ENCODE measurements at places on chromosomes 2 and 18.

GRCh38 chr2:183112577-183112976 is 11.7 kb upstream of the NUP35 start:
- DNase-seq = no peak

DNA sequence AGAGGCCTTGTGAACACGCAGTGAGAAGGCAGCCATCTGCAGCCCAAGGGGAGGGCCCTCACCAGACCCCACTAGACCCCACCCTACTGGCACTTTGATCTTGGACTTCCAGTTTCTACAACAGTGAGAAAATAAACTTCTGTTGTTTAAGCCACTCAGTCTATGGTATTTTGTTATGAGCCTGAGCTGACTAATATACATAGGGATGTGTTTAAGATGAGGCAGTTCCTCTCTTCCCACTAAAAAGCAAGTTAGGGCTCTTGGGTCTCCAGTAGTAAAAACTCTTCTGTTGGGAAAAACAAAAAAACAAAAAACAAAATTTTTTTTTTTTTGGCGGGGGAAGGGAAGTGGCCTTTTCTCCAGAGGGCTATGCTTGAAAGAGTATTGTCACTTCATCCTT is 233.2 kb upstream of the SMAD7 start:
- DNase-seq = peak; percentile 53

GRCh38 chr2:238581126-238581525 is 154.4 kb downstream of the ASB1 start:
- peak; percentile 19 for DNase-seq

DNA sequence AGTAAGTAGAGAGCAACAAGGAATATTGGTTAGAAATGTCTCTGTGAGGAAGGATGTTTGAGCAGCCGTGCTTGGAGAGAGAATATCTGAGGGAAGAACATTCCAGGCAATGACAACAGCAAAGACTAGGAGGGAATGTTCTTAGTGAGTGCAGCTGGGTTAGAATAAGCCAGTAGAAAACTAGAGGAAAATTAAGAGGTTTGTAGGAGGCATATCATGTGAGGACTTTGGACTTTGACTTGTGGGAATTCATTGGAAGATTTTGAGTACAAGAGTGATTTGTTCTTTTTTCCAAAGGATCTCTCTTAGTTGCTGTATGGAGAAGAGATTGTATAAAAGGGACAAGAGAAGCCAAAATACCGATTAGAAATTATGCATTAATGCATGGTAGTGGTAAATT is 47.2 kb downstream of the PPM1B start:
- no peak for DNase-seq

DNA sequence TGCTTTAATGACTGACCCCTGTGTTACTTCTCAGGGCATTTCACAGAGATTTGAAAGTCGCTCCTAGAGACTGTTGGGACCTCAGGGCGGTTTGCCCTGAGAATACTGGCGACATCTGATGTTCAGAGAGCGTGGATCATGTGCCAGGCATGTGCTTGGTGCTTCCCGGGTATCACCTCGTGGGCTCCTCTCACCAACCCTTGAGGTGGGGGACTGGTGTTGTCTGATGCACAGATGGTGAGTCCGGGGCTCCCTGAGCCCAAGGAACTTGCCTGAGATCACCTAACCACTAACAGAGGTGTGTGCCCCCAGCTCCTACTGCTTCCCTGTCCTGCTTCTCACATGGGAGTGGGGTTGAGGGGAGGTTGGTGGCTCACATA is 16.2 kb downstream of the ATOH8 start:
- no peak for DNase-seq

GRCh38 chr18:10296491-10296890 is 157.9 kb upstream of the APCDD1 start:
- no peak for DNase-seq

GRCh38 chr2:44116319-44116718 is 52.4 kb upstream of the PPM1B start:
- DNase-seq = peak; percentile 32

DNA sequence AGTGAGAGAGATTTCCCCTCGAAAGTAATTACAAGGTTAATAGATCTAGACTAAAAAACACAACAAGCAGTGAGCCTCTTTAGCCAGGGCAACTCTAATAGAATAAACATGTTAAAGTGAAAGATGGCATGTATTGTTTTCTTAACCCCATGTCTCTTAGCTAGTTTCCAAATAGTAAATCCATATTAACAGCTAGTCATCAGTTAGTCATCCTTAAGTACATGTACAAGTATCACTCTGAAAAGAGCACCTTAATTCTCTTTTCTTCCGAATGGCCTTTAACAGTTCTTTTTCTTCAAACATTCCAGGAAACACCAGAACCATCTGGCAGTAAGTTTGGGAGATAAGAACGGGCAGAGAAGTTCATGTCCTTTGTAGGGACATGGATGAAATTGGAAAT is 1480.0 kb downstream of the LRP1B start:
- DNase-seq = peak; percentile 2

- DNase-seq = no peak
Measured at GRCh38 chr2:98063291-98063854, 23.6 kb upstream of the VWA3B start.

DNA sequence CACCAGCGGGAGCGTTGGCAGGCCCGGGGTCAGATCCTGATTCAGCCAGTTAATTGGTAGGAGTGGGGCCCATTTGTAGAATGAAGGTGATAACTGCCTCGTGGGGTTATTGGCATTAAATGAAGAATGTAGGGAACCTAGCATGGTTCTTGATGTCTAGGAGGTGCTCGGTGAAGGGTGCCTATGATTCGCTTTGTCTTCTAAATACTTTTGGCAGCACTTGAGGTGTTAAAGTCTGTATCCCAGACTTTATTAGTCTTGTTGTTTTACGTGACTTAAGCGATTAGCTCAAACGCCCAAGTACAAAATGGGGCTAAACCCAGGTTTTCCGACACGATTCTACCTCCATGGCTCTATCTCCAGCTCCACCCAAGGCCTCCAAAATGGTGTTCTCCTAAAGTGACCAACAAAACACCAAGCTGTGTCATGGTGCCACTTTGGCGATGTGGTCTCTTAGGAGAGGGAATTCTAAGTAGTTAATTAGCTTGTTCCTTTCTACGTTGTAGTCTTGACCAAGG is 980 bp upstream of the PPP4R1 start:
- DNase-seq = no peak

DNA sequence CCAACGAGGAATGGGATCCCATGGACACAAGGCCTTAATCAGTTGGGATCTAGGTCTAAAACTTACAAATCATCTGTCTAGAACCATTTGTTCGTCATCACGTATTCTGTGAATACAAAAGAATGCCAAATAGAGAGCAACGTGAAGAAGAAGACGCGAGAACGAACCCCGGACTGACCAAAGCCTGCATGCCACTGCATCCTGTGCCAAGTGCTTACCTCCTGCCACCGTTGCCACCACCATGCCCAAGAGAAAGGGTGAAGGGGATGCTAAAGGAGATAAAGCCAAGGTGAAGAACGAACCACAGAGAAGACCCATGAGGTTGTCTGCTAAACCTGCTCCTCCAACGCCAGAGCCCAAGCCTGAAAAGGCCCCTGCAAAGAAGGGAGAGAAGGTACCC is 30.2 kb downstream of the ITSN2 start:
- DNase-seq = no peak

- DNase-seq = peak; percentile 69
Measured at GRCh38 chr2:240060977-240061591, 7.8 kb upstream of the OR6B3 start.

- peak; percentile 73 for DNase-seq
Measured at GRCh38 chr2:231717281-231718171, 9.2 kb downstream of the PTMA start.

- no peak for DNase-seq
Measured at GRCh38 chr2:47254464-47254863, 99.4 kb upstream of the STPG4 start.

GRCh38 chr18:45689396-45689795 is 34.6 kb upstream of the SLC14A1 start:
- no peak for DNase-seq

DNA sequence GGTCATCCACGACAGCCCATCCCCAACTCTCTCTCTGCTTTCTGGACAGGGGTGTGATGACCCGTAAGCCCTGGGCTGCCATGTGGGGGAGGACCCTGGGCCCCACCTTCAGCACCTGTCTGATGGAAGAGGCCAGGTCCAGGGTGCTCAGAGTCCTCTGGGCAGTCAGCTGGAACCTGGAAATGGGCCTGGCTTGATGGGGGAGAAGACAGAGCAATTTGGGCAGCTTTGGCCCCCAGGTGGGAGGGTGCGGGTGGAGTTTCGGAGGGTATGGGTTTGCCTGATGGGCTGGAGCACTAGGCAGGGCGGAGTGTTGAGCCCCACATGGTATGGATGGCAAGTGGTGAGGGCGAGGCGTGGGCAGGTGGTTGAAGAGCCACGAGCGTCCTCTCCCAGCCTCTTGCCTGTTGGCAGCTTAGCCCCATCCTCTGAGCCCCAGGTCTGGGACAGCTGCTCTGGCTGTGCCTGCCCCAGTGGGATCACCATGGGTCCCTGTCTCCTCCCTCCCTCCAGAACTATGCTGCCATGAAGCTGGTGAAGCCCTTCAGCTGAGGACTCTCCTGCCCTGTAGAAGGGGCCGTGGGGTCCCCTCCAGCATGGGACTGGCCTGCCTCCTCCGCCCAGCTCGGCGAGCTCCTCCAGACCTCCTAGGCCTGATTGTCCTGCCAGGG is 232.7 kb downstream of the DYSF start:
- DNase-seq = no peak

DNA sequence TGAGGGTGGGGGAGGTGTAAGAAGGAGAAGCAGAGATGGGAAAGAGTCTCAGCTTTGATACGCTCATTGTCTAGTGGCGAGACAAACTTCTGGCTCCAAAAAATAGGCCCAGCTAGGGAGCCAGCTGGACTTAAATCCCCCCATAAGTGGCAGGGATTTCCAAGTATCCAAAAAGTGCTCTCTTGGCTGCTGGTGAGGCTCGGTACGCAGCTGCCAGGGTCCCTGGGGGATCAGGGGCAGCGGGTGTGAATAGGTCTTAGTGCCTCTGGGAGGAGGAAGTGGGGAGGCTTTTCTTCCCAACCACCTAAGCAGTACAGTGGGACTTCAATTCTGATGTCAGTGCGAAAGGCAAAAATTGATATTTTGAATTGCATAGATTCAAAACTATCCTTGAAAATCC is 73.5 kb downstream of the ALK start:
- DNase-seq = no peak

DNA sequence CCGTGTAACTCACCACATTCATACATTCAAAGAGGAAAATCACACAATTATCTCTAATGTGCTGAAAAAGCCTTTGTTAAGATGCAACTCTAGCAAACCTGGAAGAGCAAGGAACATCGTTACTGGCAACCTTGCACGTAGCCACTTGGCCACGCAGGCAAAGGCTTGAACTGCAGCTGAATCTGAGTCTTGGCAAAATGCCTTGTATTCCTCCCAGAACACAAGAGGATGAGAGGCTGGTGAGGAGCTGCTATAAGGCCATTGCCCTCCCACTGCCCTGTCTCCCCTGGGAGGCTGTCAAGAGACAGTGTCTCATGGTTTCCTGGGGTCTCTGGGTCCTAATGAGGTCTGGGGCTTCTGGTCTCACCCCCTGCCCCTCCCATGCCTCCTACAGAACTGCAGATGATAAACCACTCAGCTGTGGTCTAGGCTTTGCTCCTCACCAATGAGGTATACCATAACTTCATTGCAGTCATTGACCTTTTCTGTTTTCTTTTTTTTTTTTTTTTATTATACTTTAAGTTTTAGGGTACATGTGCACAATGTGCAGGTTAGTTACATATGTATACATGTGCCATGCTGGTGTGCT is 141.4 kb downstream of the SPP2 start:
- DNase-seq = no peak

- DNase-seq = no peak
Measured at GRCh38 chr2:45074713-45075112, 65.5 kb upstream of the SIX2 start.

DNA sequence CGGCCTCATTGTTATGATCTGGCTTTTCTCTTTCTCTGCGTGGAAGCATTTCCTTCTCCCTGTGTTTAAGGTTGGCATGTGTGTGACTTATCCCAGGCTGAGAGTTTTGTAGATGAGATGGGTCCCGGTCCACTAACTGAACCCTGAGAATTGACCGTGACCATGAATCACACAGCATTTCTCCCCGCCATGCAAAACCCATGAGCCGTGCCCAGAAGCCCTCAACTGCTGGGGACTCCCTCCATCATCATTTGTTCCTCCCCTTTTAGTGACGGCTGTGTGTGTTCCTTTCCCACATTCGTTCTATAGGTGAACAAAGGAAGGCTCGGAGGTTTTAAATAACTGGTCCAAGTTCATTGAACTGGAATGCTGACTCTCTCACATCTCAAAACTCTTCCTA is 30.1 kb upstream of the TXNDC2 start:
- no peak for DNase-seq

- DNase-seq = no peak
Measured at GRCh38 chr2:157845081-157845480, 31.0 kb downstream of the ACVR1 start.

DNA sequence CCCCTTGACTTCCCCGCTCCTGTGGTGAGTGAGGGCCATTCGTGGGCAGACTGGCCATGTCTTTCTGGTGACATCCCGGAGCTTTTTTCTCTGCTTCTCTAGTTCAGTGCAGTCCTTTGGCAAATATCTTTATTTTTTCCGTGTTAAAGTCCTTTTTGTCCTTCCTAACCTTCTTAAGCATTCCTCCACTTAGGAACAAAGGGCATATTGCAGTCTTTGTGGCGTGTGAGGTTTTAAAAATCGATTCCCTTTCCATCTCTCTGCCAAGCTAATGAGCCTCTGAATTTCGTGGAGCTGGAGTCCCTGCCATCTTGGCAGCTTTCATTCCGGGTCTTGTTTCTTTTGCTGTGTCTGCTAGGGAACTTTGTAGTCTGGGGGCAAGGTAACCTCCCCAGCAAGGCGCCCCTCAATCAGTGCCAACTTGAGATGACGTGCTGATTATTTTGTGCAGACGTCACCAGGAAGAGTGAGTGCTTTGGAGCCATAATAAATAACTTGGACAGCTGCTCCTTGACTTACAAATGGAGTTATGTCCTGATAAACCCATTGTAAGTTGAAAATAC is 5.1 kb downstream of the CNNM3 start:
- DNase-seq = no peak

- peak; percentile 57 for DNase-seq
Measured at GRCh38 chr2:238905224-238905623, 57.3 kb downstream of the TWIST2 start.

GRCh38 chr2:25304321-25304720 is 37.4 kb downstream of the DNMT3A start:
- DNase-seq = no peak

DNA sequence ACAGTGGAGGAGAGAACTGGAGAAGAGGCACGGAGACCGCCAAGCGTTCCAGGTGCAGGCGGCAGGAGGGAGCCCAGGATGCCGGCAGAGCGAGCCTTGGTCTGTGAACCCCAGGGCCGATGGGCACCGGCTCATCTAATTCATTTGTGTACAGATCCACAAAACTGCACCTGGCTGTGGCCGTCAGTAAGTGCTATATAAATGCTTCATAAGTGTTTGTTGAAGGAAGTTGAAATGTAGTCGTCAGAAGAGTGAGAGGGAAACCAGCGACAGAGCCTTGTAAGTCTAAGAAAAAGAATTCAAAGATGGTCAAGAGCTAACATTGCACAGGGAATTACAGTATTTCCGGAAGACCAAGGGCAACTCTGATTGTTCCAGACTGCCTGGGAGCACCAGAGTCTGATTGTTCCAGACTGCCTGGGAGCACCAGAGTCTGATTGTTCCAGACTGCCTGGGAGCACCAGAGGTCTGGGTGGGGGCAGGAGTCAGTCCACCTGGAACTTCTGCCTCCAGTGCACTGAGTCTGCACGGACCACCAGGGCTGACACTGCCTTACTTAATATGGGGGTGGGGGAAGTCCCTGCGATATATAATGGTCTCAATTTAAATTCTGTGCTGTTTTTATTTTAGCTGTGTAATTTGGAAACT is 112.3 kb downstream of the BCL2 start:
- DNase-seq = no peak

Data from GM23248 (cell line).